Thyroid gland (tissue), 4 donors: ENCODE measurements at places on chromosomes 7 and 10.

- no peak for DNase-seq
These were observed 23.0 kb downstream of the BMPR1A start for GRCh38 chr10:86779220-86780017.

- DNase-seq: no peak
These were observed 380 bp upstream of the AGBL3 start for GRCh38 chr7:134985894-134986362.

DNA sequence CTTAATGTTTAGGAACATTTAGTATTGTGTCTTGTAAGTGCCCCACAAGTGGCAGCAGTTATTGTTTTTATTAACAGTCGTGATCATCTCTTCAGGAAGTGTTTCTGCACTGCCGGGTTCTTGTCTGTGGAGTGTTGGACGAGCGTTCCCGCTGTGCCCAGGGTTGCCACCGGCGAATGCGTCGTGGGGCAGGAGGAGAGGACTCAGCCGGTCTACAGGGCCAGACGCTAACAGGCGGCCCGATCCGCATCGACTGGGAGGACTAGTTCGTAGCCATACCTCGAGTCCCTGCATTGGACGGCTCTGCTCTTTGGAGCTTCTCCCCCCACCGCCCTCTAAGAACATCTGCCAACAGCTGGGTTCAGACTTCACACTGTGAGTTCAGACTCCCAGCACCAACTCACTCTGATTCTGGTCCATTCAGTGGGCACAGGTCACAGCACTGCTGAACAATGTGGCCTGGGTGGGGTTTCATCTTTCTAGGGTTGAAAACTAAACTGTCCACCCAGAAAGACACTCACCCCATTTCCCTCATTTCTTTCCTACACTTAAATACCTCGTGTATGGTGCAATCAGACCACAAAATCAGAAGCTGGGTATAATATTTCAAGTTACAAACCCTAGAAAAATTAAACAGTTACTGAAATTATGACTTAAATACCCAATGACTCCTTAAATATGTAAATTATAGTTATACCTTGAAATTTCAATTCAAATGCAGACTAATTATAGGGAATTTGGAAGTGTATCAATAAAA lies 22.2 kb downstream of the PLA2G12B start:
- DNase-seq: no peak

- peak; percentile 48 for DNase-seq
These were observed 384 bp upstream of the TMEM229A start for GRCh38 chr7:124033095-124033806.

- no peak for DNase-seq
These were observed 96.0 kb downstream of the MTERF1 start for GRCh38 chr7:91784469-91784868.

- DNase-seq: no peak
These were observed 192.1 kb downstream of the WDR11 start for GRCh38 chr10:121043124-121043849.

DNA sequence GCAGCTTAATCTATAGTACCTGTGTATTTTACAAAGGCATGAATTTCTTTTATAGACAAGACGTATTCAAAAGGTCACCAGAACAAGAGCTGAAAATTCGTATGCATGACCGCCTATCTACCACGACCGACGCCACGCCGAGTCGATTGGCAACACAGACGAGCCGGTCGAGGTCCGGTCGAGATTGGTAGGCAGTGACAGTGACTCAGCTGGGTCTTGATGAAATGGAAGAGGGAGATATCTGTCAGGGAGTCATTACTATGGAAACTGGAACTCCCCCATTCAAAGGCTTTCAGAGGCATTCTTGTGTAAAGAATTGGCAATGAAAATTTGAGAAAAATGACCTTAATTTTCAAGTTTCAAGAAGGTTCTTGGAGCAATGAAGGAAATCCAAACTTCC lies 2.1 kb downstream of the ATP5MK start:
- DNase-seq: no peak

- no peak for DNase-seq
These were observed 32.8 kb downstream of the KIAA1549 start for GRCh38 chr7:138948403-138948802.
